Amniotic stem cell (primary cell): ENCODE measurements at places on chromosomes 3 and 15.
A peak's percentile ranks its signal among the peaks of the same experiment; 100 is the strongest.

GRCh38 chr3:129827765-129828164 is 65.7 kb downstream of the TMCC1 start:
- no peak for DNase-seq

- no peak for DNase-seq
Measured at GRCh38 chr3:53643757-53644156, 149.3 kb downstream of the CACNA1D start.

DNA sequence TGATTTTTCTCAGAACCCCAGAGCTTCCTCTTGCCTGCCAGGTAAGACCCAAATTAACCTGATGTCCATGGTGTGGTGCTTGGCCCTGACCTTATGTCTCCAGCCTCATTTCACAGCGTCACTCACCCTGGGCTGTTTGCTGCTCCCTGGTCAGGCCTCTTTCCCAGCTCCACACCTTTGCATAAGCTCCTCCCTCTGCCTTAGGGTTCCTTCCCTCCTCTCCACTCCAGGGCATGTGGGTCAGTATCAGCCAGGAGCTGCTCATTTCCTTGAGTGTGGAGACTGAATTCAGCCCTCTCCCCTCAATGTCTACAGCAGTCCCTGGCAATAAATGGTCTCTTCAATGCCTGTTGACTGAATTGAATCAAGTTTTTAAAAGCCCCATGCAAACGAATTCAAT is 75.6 kb upstream of the ANKRD34C start:
- DNase-seq, result no peak

- peak; percentile 80 for DNase-seq
Measured at GRCh38 chr15:40274350-40275274, 8.3 kb downstream of the ANKRD63 start.

DNA sequence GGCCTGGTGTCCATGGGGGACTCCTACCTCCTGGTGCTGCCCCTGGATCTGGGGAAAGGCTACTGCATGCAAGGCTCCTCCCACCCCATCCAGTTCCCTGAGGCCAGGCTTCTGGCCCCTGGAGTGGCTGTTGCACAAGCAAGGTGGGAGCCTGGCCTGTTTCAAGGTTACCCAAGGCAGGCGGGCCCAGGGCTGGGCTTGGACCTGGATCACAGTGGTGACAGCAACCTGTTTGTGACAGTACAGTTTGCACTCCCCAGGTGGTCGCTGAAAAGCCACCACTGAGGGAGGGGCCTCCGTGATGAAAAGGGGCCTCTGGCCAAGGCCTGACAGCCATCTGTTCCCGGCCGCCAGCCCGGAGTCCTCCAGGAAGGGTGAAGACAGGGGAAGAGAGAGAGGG is 14.4 kb upstream of the KY start:
- DNase-seq, result no peak

GRCh38 chr3:47932421-47932820 is 83.8 kb downstream of the MAP4 start:
- DNase-seq, result no peak

DNA sequence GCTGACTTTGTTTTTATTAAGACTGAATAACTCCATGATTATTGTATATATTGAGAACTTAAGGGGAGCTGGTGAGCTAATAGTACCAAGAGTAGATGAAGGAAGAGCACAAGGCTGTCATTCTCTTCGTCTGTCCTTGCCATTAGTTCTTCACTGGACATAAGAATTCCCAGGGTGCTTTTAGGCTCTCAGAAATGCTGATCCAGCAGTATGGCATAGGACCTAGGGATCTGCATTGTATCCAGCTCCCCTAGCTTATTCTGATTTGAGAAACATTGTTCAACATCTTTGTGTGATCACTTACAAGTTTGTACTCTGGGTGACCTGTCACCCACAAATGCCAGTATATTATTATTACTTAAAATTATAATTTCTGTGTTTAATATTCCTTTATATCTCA is 47.6 kb downstream of the CEP63 start:
- DNase-seq, result no peak

DNA sequence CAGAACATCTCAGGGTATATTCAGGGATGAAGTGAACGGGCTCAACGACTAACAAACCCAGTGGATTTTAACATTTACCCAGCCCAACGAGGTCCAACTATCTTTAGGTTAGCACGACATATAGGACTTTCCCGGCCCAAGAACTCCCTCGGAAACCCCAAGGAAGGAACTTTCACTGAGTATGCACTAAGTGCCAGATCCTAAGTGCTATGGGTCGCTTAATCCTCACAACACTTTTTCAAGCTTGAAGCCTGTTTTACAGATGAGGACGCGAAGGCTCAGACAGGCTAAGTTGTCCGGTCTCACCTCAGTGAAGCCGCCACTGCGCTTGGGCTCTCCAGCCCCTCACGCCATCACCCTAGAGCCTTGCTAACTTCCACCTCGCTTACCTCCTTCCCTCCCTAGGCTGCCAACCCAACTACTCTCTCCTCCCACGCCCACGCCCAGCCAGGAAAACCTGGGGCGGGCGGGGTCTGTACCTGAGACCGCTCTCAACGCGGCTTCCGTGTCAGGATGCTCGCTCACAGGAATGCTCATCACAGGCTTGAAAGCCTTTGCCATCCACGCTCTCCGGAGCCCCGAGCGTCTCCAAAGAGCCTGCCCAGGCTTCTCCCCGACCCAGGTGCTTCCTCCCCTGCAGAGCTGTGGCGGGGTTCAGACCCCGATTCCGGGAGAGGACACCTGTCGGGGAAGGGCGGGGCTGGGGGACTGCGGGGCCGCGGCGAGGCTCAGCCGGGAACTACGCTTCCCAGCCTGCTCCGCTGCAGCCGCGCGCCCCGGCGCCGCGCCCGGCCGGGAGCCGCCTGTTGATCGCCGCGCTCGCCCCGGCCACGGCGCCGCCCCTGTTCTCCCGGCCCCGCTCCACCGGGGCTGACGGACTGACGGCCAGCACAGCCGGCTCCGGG is at the start of gene TMOD2:
Gene TMOD2, plus strand, starts transcription at position 806 of the 905 bp plus-strand sequence. CDS start 14,845 bp downstream, outside the sequence.
- no peak for DNase-seq

GRCh38 chr3:50246517-50246954 is 10.5 kb downstream of the GNAI2 start:
- peak; percentile 83 for DNase-seq

DNA sequence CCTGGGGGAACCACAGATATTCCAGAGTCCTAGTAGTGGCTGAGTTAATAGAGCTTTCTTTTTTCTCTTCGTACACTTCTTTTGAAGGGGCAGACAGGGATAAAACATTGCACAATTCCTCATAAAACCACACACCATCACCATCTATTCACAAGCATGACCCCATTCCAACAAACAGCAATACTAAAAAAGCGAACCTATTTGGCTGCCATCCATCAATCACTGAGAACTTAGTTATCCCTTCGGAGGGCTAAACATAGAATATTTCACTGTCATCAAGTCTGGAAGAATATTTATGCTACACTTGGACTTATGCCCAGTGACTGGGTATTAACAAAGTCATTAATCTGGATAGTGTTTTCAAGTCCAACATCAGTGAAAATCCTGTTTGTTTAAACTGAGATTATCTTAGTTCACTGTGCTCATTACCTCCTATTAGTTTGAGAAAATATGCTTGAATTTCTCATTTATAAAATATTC is 80.3 kb upstream of the PRTG start:
- no peak for DNase-seq

- DNase-seq, result no peak
Measured at GRCh38 chr15:41301587-41301986, 30.8 kb downstream of the OIP5 start.

GRCh38 chr3:157876556-157876955 is 229.7 kb downstream of the SHOX2 start:
- DNase-seq, result no peak

DNA sequence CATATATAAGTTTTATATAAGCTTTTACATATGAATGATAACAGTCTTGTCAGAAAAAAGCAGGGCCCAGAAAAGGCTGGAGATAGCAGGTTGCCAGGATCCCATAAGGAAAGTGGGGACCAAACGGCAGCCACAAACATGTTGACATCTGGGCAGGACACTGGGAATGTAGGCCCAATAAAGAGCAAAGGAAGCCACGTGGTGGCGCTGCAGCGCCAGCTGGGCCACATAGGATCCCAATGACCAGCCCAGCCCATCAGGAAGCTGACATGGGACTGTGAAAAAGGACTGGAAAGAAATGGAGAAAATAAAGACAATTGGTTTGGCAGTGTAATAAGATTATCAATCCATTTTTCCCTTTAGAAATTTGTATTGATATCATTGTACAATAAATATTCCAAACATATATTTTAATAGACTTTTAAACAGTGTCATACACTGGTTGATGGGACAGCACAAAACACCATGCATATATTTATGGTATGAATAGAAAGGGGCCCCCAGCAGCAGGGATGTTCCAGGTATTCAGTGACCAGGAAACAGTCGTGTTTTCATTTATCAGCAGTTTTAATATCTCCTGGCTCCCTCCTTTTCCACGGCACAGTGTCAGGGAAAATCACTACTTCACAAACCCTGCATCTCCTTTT is 89.0 kb upstream of the STRIT1 start:
- DNase-seq, result peak; percentile 53

- DNase-seq, result no peak
Measured at GRCh38 chr15:39931615-39932014, 2.3 kb upstream of the EIF2AK4 start.

DNA sequence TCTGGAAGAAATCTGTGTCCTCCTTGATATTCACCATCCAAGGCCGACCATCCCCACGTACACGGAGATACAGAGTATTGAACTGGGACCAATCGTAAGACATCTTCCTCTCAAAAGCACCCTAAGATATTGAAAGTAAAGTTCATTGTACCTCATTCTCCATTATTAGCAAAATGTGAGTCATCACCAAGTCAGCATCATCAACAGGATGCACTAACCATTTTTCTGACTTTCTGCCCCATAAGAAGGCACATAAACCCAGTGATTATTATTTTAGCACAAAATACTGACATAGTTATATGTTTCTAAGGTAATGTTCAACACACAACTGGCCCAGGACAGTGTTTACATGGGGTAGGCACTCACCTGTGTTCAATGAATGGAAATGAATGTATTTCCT is 7.4 kb downstream of the NDUFAF1 start:
- DNase-seq, result no peak

DNA sequence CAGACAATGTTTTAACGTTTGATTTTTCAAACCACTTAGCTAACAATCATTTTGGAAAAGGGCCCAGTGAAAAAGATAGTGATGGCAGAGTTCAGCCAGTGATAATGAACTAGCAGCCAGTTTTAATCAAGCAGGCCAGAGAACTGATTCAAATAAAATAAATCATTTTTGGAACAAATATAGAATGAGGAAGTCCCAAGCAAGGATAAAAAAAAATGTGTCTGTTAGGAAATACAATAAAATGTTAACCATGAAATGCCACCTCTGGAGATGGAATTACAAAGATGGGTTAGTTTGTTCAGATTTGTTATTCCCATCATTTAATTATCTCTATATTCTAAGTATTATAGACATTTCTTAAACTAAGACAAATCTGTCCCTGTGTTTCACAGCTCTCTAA is 1.1 kb downstream of the HERC1 start:
- DNase-seq, result no peak

DNA sequence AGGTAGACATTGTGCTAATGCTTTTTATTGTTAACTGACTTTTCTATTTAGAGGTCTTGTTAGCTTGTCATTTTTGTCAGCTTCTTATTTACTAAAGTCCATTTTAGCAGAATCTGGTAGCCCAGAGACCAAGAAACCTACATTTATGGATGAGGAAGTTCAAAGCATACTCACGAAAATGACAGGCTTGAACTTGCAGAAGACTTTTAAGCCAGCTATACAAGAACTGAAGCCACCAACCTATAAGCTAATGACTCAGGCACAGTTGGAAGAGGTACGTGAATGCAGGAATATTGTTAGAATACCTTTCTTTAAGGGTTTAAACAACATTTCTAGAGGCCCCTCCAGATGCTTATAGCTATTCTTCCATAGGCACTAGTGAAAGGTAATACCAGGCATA is 3.0 kb downstream of the MRPS22 start:
- no peak for DNase-seq

DNA sequence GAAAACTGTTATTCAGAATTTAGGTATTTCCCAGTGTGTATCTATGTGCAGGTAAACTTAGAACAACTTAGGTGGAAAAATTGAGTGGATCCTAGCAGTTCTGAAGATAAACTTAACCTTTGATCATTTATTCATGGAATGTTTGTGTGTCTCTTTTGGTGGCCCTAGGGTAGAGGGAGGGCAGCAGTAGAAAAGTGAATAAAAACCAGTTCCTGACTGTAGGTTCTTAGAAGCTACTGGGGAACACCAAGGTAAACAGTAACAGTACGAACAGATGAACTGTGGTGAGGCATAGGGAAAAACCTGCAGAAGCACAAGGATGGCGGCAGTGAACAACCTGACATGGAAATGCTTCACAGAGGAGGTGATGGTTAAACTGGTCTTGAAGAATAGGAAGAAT is 2.5 kb downstream of the SNRK start:
- DNase-seq, result no peak

- DNase-seq, result no peak
Measured at GRCh38 chr15:84697236-84697990, 18.5 kb downstream of the SEC11A start.

DNA sequence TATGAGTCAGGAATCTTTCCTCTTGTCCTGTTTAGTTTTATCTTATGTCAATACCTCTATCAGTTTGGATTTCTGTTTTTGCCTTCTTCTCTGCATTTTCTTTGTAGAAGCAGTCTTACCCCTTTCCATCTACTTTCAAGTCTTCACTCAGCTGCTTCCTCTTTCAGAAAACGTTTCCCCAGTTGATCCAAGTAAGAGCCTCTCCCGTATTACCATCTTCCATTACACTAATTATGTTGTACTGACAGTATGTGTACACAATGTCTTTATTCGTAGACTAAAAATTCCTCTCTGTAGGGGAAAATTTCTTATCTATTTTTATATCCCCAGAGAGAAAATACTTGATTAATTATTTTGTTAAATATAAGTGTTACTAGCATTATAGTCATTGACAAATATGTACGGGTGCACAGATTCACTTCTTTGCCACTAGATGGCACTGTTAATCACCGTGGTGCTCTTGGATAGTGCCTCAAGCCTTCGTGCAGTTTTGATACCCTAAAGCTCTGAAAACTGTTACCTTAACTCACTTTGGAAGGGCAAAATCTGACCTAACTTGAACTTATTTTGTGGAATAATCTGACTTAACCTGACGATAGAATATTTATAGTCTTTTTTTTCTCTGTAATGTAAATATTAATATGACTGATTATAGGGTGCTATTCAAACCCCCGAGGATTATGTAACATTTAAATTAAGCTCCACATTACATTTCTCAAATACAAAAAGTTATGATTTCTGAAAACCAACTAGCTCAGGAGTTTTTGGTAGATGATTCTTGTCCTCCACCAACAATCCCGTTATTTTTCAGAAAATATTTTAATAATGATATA is 74.2 kb upstream of the POU1F1 start:
- DNase-seq, result peak; percentile 45
